ENCODE measurements at places on chromosomes 5 and 9.

DNA sequence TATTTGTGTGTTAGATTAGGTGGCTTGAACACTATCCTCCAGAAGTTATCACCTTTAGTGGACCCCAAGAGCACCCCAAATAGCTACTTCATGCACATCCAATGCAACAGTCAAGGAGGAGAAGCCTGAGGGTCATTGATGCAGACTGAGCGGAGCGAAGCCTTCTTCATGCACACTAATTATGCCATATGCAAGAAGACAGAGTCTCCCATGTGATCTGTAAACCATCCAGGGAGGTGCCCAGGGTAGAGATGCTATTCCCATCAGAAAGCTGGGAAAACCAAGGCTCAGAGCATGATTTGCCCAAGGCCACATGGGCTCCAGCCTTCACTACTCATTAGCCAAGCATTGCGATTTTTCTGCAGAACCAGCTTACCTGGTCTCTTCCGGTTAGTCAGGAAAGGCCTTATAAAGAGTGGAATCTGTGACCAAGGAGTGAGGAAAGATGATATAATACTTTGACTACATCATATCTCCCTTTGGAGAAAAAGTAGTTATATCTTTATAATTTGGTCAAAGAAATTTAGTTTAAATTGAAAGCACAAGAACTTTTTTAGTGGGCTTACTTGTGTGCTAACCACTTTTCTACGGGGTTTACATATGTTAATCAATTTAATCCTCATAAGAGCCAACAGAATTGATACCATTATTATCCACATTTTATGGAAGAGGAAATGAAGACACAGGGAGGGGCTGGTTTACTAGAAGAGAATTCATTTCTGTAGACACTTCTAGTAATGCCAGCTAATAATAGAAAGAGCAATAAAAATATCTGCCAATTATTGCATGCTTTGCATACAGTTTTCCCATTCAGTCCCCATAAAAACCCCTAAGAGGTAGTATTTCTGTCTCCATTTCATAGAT lies 220.0 kb downstream of the ESM1 start:
- DNase-seq = no peak

DNA sequence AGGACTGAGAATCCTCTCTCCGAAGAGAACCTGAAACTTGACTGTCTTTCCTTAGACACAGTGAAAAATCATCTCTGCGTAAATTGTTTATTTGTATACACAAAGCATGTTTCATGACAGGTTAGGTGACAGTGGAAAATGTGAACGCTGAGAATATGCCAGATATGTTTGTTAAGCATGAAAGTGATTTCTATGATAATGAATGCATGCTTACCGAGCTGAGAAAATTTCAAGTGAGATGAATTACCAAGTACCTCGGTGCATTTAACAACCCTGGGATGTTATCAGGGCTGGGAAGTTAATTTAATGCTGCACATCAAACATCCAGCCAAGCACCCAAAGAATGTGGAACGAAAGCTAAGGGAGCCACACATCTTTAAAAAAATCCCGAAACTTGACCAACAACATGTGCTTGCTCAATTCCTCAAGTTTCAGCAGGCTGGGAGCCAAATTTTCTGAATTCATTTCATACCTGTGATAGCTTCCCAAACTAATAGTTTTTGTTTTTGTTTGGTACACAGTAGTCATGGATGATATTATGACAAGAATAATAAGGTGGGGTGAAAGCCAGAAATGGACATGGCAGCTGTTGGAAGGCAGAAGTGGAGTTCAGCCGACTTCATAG lies 336.9 kb downstream of the ARHGEF28 start:
- DNase-seq = no peak

- DNase-seq = no peak
Measured at GRCh38 chr9:131657456-131657855, 82.4 kb downstream of the RAPGEF1 start.

DNA sequence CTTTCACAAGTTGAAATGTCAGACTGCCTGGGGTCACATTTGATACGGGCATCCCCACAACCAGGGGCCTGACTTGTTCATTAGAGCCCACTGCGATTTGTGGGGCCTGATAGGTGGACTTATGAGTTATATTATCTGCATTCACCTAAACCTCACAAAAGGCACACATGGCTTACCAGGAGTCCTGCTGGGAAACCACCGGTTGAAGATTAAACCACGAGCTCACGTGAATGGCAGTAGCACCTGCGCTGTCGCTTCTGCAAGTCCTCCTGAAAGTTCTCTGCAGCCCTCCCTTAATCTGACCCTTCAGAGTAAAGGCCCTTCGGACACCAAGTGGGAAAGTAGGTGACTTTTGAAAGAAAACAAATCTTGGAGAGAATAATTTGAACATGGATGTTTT lies 68.9 kb downstream of the PPIC start:
- DNase-seq = no peak

DNA sequence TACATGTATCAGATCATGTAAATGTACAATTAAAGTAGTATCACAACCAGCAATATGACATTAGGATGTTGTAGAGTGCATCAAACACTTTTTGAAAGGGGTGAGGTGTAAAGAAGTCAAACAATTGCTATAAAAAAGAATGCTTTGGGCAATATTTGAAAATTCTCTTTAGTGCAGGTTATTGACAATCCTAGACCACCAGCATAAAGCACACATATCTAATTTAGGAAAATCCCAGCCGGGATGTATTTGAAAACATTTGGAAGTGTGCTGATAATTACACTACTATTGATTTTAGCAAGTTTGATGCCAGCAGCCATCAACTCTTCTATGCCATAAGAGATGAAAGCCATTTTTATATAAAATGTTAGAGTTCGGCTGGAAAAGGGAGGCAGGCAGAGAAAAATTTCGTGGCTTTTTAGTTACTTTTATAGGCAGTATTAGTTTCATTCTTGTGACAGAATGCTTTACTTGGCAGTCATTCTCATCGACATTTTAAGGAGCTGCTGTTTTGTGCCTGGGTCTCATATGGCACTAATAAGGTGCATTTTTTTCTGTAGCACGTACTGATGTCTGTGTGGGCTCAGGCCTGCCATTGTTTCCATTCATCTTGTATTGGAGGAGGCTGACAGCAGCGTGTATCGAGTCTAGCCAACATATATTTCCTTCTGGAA lies 285.7 kb downstream of the AOPEP start:
- no peak for DNase-seq

DNA sequence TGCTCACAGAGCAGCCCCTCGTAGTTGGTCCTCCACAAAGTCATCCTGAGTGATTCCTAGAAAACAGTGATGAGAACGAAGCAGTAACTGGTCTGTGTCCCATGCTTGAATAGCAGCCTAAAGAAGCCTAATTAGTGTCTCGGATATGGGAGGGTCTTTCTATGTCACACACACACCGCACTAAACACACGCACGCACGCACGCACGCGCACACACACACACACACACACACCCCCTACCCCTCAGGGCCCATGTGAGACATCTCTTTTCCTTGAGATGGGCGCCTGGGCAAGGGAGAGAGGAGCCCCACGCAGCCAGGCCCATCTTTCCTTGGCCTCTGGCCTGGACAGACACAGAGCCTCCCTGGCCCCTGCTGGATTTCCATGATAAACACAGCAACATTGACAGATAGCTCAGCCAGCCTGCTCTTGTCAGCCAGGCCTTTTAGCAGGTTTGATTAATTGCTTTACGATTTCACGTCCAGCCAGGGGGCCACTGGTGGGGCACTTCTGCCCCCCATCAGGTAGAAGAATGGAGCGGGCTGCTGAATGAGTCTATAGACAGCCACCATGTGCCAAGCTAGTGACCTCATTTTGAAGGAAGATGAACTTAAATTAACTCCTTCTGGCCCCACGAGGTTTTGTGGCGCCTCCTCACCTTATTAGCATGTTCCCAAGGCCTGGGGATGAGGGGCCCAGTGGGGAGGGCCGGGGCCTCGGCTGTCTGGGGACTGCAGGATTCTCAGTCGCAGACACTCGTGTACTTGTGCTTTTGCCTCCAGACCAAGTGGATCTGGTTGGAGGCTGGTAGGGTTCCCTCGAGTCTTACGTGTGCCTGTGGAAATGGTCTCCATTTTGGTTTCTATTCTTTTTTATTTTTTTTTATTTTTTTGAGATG lies 36.2 kb upstream of the PRDM12 start:
- no peak for DNase-seq

DNA sequence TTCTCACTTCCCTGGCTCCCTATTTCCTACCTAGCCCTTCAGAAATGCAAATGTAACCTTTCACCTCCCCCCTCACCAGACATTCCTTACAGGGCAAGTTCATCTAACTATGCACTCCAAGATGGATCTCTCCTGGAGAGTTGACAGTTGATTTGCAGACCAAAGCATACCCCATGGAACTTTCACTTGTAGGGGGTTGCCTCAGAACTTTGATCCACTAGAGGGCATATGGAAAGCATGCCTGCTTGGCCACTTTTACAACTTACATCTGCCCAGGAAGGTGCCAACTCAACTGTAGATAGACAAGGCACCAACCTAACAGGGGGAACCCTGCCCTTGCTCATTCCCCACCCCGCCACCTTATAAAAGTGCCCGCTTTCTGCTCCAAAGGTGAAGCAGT lies 187.8 kb downstream of the NXNL2 start:
- DNase-seq = peak; percentile 47

GRCh38 chr9:10055886-10056395 lies 556.9 kb downstream of the PTPRD start:
- DNase-seq = no peak

DNA sequence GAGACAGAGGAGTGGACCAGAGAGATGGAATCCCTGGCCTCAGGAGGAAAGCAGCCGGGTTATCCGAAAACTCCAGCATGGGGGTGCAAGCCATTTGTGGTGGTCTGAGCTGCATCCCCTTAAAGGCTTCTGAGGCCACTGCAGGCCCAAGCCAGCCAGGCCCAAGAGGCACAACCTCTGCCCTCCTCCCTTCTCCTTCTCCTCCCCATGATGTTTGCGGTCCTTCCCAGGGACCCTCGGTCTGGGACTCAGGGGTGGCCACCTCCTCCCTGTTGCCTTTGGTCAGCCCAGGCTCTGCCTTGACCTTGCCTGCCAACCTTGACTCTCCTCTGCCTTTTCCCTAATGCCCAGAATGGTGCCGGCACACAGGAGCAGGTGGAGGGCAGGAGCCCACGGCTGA lies 4.6 kb downstream of the NCS1 start:
- no peak for DNase-seq

- no peak for DNase-seq
Measured at GRCh38 chr5:93071710-93072109, 509.3 kb downstream of the NR2F1-AS1 start.

DNA sequence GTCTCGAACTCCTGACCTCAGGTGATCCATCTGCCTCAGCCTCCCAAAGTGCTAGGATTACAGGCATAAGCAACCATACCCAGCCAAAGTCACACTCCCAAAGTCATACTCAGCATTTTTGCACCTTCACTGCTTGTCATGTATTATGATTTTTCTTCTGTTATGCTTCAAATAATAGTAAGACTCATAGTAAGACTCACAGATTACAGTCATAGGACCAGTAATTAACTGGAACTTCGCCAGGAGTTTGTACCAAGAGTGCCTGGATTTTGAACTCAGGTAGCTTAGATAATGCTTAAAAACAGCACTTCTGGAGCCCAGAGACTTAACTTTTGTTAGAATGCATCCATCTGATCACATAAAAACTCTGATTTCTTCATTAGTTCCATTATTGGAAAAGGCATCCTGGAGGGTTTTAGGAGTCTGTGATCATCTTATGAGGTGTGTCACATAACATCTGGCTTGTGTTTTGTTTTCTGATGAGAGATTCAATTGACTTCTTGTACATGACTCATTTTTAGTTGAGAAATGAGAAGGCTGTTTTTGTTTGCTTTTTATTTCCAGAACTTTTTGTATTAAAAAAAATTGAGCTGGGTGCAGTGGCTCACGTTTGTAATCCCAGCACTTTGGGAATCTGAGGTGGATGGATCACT lies 131.5 kb downstream of the ADAMTS19 start:
- no peak for DNase-seq

DNA sequence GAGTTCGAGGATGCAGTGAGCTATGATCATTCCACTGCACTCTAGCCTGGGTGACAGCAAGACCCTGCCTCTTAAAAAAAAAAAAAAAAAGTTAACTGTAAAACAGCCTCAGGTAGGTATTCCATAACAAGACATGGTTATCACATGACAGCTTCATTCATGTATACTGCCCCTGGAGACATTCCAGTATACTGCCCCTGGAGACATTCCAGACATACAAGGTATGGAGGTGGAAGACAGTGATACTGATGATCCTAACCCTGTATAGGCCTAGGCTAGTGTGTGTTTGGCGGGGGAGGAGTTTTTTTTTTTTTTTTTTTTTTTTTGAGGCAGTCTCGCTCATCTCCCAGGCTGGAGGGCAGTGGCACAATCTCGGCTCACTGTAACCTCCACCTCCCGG lies 105.5 kb downstream of the RICTOR start:
- no peak for DNase-seq

DNA sequence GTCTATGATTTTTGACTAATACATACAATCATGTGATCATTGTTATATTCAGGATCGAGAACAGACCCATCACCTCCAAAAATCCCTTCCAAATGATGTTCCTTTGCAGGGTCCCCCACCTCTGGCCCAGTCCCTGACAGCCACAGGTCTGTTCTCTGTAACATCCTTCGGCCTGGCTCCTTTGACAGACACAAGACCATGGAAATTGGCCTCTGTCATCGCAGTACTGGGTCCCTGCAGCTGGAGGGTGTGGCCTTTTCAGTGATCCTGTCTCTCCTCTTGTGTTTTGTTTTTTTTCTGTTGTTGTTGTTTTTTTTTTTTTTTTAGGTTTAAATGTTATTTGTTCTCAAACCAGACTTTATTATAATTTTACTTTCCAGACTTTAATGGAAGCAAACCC lies 27.4 kb upstream of the ANKRD33B start:
- DNase-seq = no peak

GRCh38 chr5:180046656-180047055 lies 24.9 kb downstream of the RNF130 start:
- DNase-seq = no peak

DNA sequence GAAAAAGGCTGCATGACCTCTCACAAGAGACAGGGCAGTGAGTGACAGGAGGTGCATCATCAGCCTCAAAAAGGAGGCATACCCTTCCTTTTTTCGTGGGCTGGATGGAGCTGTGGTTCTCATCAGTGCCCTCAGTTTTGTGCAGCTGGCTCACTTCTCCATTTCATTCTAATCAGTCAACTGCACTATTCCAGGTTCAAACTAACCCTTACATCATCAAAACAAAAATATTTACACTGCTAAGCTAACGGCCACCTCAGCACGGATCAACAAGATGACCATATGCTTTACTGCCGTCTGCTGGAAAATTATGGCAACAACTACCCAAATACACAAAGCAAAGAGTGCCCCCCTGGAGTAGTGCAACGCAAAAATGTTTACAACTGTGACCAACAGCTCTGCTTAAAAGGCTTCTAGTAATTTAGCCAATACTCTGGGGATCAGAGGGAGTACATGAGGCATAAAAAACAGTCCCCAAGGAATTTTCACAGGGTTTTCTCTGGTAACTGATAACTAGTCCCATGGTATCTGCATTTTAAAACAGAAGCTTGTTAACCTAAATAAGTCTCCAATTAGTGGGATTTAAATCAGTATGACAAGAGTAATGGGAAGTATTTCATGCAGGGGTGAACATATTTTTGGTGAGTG lies 10.8 kb downstream of the KCNV2 start:
- peak; percentile 92 for DNase-seq

DNA sequence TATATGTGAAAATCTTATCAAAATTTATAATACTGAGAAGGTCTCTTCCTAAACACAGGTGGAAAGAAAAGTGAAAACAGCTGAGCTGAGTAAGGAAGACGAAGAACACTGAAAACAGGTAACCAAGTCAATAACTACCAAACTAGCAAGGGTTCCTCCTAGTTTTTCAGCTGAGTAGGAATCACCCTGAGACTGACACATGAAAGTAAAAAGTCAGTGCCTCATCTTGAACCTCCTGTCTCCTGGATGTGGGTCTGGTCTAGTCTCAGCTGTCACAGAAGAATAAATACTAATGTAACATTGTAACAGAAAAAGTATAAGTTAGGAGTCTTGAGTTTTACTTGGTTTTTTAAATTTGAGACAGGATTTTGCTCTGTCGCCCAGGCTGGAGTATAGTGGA lies 121.0 kb downstream of the MEF2C start:
- DNase-seq = no peak

Measured in NB4 (cell line).